ENCODE measurements at places on chromosomes 5 and 9. TPM values are rescaled to one million over a fixed set of nuclear protein-coding genes. Genes with fewer than 3 reads are reported as not detected.

DNA sequence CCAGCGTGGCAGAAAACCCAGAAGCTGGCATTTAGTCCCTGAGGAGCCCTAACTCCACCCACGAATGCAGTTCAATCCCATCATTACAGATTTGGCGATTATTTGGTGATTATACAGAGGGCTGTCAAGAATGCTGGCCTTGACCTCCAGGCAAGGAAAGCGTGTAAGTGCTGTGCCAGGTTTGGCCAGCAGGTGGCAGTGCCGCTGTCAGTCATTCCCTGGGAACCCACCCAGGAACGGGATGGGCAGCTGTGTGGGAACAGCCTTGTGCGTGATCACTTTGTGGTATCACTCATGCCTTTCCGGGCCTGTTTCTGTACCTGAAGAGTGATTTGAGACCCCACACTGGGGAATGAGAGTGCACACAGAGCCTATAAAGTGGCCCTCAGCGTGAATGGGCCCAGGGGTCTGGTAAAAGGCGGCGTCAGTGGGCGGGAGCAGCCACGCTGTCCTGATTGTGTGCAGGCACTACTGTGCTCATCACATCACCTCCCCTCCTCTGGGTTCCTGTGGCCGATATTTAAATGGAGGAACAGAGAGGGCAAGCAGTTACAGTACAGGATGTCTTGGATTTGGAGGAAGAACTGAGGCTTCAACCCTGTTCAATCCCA is 215.6 kb downstream of the ROR2 start:
- no peak for DNase-seq
- H3K27me3 ChIP-seq, result peaks cover 3% of the 10 kb centered on the region
- no peak overlapping the region for H3K27ac ChIP-seq
- H3K4me1 ChIP-seq, result no peaks in the 10 kb centered on the region
- H3K36me3 ChIP-seq, result no peaks in the 10 kb centered on the region

GRCh38 chr9:108468364-108468763 is 387.4 kb downstream of the ACTL7B start:
- H3K27me3 ChIP-seq, result no peaks in the 10 kb centered on the region
- no peaks in the 10 kb centered on the region for H3K4me1 ChIP-seq
- no peaks in the 10 kb centered on the region for H3K36me3 ChIP-seq
- no peak overlapping the region for H3K4me3 ChIP-seq
- H3K27ac ChIP-seq, result no peak overlapping the region
- DNase-seq, result no peak

DNA sequence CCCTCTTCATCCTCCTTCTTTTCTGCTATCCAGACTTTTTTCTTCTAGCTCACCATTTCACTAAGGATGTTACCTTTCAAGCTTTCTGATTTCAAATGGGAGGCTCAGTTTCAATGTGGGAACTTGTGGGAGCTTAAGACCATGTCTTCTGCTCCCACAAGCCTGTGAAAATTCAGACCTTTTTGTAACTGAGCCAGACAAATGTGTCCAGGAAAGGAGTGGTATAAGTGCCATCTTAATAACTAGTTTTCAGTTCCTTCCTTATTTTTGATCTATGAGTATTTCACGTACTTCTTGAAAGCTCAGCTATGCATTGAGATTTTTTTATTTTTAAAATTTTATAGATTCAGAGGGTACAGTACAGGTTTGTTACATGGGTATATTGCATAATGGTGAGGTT is 4.6 kb upstream of the ERCC6L2 start:
- H3K27ac ChIP-seq, result no peak overlapping the region
- no peaks in the 10 kb centered on the region for H3K4me1 ChIP-seq
- H3K27me3 ChIP-seq, result no peaks in the 10 kb centered on the region
- DNase-seq, result no peak

- H3K36me3 ChIP-seq, result no peaks in the 10 kb centered on the region
- no peak overlapping the region for H3K4me3 ChIP-seq
These were observed 149.2 kb upstream of the CDKN2B start for GRCh38 chr9:22158271-22158670.

DNA sequence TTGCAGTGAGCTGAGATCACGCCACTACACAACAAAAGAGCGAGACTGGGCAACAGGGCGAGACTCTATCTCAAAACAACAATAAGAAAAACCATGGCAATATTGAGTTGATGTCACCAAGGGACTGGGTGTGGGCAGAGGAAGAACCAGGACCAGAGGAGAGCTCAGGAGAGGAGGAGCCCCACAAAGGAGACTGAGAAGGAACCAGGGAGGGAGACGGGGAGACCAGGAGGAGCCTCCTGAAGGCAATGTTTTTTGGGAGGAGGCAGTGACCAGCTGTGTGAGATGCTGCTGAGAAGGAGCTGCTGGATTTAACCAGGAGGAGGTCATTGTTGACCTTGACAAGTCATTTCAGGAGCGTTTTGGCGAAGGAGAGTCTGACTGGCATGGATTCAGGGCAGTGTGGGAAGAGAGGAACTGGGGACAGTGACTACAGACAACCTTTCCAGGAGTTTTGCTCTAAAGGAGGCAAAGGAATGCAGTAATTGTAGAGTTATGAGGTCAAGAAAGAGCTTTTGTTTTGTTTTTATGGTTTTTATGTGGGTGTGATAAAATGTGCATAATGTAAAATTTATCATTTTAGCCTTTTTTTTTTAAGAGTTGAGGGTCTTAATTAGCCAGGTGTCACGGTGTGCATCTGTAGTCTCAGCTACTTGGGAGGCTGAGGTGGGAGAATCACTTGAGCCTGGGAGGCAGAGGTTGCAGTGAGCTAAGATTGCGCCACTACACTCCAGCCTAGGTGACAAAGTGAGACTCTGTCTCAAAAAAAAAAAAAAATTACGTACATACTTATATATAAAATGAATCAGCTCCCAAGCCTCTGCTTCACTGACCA is 17.9 kb downstream of the TRUB2 start:
- H3K27ac ChIP-seq, result no peak overlapping the region
- no peaks in the 10 kb centered on the region for H3K4me1 ChIP-seq
- H3K36me3 ChIP-seq, result peaks cover 1% of the 10 kb centered on the region
- H3K27me3 ChIP-seq, result no peaks in the 10 kb centered on the region

DNA sequence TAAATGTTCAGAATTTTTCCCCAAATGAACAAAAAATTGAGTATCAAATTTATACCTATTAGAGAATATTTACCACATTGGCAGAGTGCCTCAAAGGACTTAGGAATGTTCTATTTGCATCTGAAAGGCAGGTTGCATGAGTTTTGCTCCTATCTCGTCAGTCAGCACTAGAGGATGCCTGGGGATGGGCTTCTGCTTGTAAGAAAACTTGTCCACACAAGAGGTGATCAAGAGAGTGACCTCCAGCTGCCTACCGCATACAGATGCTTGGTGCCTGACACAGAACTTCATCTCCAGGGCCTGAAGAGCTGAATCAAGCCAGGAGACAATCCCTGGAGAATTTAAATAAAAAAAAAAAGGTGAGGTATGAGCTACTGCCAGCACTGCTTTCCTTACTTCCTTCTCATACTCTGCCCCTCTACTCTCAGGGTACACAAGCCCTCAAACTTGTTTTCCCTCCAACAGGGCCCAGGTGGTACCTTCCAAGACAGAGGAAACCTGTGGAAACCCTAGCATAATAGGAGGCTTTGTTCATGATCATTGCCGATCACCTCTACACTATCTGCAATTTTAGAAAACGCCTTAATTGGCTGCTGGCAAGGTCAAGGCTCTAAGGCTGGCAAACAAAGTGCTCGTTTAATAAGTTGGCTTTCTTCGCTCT is 166.6 kb downstream of the ELAVL2 start:
- H3K36me3 ChIP-seq, result no peaks in the 10 kb centered on the region
- no peak overlapping the region for H3K27ac ChIP-seq
- H3K27me3 ChIP-seq, result no peaks in the 10 kb centered on the region
- H3K4me1 ChIP-seq, result no peaks in the 10 kb centered on the region

- peaks cover 9% of the 10 kb centered on the region for H3K36me3 ChIP-seq
- DNase-seq, result no peak
- H3K4me1 ChIP-seq, result no peaks in the 10 kb centered on the region
- no peak overlapping the region for H3K4me3 ChIP-seq
- no peak overlapping the region for H3K27ac ChIP-seq
- no peaks in the 10 kb centered on the region for H3K27me3 ChIP-seq
These were observed 118.7 kb downstream of the DROSHA start for GRCh38 chr5:31413030-31413812.

DNA sequence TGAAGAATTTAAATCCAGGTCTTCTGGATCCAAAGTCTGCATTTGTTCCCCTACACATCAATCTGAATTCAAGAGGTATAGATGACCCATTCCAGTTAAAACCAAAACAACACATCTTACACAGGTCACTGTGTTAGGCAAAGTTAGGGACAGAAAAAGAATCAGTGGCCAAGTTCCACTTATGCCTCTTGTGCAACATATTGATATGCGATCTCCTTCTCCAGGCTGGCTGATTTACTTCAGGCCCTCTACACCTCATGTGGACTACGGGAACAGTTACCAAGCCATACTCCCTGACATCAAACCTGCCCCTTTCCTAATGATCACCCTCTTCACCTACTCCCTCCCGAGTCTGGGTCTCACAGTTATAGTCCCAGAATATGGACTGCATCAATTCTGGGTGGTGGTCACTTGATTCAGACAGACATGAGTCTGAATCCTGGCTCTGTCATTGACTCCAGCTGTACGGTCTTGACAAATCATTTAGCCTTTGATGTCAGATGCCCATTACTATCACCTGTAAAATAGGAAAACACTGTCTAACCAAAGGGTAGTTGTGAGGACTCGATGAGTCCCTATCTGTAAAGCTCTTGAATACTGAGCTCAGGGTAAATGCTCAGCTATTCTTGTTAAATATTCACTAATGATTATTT is 26.0 kb downstream of the GOLGA1 start:
- peaks cover 5% of the 10 kb centered on the region for H3K36me3 ChIP-seq
- no peaks in the 10 kb centered on the region for H3K4me1 ChIP-seq
- H3K27ac ChIP-seq, result no peak overlapping the region
- no peak overlapping the region for H3K4me3 ChIP-seq

DNA sequence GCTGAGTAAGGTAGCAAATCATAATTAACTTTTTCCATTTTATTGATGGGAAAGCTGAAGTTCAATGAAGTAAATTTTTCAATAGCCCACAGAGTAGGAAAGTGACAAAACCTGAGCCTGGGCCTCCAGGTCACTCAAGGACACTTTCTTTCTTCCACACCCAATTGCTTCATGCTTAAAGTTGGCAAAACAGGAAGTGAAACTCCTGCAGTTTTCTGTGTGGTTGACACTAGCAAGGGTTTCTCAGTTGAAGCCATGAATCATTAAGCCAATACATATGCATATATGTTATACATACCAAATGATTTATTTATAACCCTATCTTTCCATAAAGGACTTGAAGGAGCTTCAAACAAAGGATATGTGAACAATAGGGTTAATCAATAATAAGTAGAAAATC is 13.9 kb downstream of the TLR4 start:
- H3K27ac ChIP-seq, result no peak overlapping the region
- peaks cover 7% of the 10 kb centered on the region for H3K4me1 ChIP-seq
- H3K27me3 ChIP-seq, result no peaks in the 10 kb centered on the region
- H3K4me3 ChIP-seq, result no peak overlapping the region

DNA sequence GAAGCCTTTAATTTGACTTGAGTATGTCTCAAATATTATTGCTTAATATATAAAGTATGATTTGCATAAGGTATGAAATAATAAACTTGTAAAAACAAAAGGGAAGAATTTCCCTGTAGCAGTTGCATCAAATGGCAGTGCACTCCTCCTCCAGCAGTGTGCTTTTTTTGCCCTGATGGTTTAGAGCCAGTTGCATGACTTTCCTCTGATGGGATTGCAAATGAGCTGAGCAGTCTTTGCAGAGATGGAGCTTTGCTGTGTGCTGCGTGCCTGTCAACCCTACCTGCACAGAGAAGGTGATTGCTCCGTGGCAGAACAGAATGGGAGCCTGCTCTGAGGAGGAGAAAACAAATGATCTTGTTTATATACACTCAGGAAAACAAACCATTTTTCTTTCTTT is 22.7 kb upstream of the CATSPER3 start:
- H3K36me3 ChIP-seq, result no peaks in the 10 kb centered on the region
- H3K27me3 ChIP-seq, result no peaks in the 10 kb centered on the region
- H3K4me1 ChIP-seq, result no peaks in the 10 kb centered on the region
- H3K4me3 ChIP-seq, result no peak overlapping the region
- DNase-seq, result no peak

DNA sequence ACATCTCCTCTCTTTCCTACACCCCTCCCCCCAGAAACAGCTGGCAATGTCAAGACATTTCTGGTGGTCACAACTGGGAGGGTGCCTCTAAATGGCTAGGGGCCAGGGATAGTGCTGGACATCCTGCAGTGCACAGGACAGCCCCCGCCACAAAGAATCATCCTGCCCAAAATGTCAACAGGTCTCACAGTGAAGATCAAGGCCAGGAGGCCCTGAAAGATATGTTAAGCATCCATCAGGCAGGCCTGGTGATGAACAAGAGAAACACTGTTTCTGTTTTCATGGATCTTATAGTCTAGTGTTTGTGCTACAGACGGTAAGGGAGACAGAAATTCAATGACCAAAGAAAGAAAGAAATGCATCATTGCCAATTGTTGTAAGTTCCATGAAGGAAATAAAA is 45.9 kb downstream of the WWC1 start:
- H3K4me1 ChIP-seq, result no peaks in the 10 kb centered on the region
- no peak overlapping the region for H3K4me3 ChIP-seq
- DNase-seq, result no peak
- H3K36me3 ChIP-seq, result no peaks in the 10 kb centered on the region

GRCh38 chr9:73911804-73912203 is 585.3 kb upstream of the RORB start:
- H3K27ac ChIP-seq, result no peak overlapping the region
- no peak for DNase-seq
- no peak overlapping the region for H3K4me3 ChIP-seq
- H3K27me3 ChIP-seq, result no peaks in the 10 kb centered on the region
- H3K36me3 ChIP-seq, result no peaks in the 10 kb centered on the region

GRCh38 chr9:94895668-94896067 is 169.2 kb downstream of the AOPEP start:
- H3K4me1 ChIP-seq, result no peaks in the 10 kb centered on the region
- DNase-seq, result no peak
- no peak overlapping the region for H3K27ac ChIP-seq
- H3K4me3 ChIP-seq, result no peak overlapping the region

GRCh38 chr5:57172466-57173318 is 1.2 kb upstream of the GPBP1 start:
- DNase-seq, result no peak
- no peaks in the 10 kb centered on the region for H3K36me3 ChIP-seq
- no peaks in the 10 kb centered on the region for H3K4me1 ChIP-seq
- peak overlapping the region; percentile 99 for H3K27ac ChIP-seq

GRCh38 chr9:68711281-68711680 is 6.2 kb downstream of the PIP5K1B start:
- no peaks in the 10 kb centered on the region for H3K27me3 ChIP-seq
- peaks cover 26% of the 10 kb centered on the region for H3K4me1 ChIP-seq
- H3K4me3 ChIP-seq, result no peak overlapping the region
- no peak overlapping the region for H3K27ac ChIP-seq
- no peaks in the 10 kb centered on the region for H3K36me3 ChIP-seq

Gene LCN9
- total RNA-seq, result not detected

Gene LCN6
- not detected for total RNA-seq

Gene TOR4A
- 19.6 TPM for total RNA-seq

Gene ADAMTSL1
- 0.10 TPM for total RNA-seq

Gene NR5A1
- 0.18 TPM for total RNA-seq

Gene TCERG1
- total RNA-seq, result 91.5 TPM

Gene ARID3C
- total RNA-seq, result 0.24 TPM
